GM23248 (cell line): ENCODE measurements at places on chromosomes 3 and 15. TPM values are rescaled to one million over a fixed set of nuclear protein-coding genes. Genes with fewer than 3 reads are reported as not detected.

DNA sequence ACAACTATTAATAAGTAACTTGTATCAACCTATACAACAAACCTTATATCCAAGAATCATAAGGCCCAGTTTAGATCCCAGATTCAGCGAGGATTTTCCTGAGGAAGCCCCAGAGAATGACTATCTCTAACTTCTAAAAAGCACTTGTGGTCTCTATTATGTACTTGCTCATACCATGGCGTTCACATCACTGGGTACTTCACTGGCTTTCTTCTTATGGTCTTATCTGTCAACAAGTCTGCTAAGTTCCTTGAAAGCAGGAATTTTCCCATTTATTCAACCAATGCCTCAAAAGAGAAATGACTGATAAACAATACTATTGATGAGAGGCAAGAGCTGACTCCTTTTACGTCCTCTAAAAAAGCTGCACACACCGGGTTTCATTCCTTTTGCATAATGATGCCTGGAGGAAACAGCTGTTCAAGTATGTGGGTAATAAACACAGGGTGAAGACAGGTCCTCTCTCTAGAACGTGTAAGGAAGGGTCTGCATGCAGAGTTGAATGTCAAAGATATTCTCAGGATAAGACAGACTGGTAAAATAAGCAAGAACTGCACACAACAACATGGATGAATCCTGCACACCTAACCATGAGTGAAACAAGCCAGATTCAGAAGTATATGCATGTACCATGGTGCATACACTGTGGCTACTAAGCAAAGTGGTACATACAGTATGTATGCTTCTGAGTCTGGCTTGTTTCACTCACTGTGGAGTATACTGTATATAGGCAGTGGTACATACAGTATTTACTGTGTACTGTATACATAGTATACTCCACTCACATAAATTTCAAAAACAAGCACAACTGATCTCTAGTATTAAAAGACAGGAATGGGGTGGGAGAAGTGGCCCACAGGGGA lies 408.7 kb downstream of the SHQ1 start:
- H3K27ac ChIP-seq, result no peak overlapping the region
- no peak for DNase-seq
- H3K4me3 ChIP-seq, result no peak overlapping the region
- H3K4me1 ChIP-seq, result peaks cover 17% of the 10 kb centered on the region

- H3K27me3 ChIP-seq, result peaks cover 50% of the 10 kb centered on the region
- no peak overlapping the region for H3K27ac ChIP-seq
- no peak for DNase-seq
Observed at GRCh38 chr15:91308855-91309254, 208.8 kb downstream of the SV2B start.

DNA sequence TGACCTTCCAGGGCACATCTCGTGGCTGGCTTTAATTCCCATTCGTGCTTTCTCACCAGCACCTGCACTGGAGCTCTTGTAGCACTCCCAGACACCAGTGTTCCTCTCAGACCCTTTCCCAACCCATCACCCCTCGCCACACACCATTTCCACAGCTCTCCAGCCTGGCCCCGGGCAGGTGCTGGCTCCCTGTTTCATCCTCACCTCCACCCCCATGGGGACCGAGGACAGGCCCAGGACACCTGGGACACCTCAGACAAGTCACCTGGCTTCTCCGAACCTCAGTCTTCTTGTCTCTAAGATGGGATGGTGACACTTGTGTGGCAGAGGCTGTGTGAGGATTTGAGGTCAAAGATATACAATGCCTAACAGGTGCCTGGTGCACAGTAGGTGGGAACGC lies 27.4 kb upstream of the GP9 start:
- H3K27me3 ChIP-seq, result peaks cover 9% of the 10 kb centered on the region
- H3K4me3 ChIP-seq, result no peak overlapping the region
- no peaks in the 10 kb centered on the region for H3K4me1 ChIP-seq

GRCh38 chr3:146739203-146739671 lies 134.1 kb upstream of the PLSCR5 start:
- no peak for DNase-seq
- no peak overlapping the region for H3K4me3 ChIP-seq
- H3K27me3 ChIP-seq, result no peaks in the 10 kb centered on the region

- H3K36me3 ChIP-seq, result peaks cover 10% of the 10 kb centered on the region; the same call in 1 of the 2 replicates
- no peaks in the 10 kb centered on the region for H3K4me1 ChIP-seq
- H3K27me3 ChIP-seq, result no peaks in the 10 kb centered on the region
- no peak for DNase-seq
- H3K27ac ChIP-seq, result no peak overlapping the region
- no peak overlapping the region for H3K4me3 ChIP-seq
Observed at GRCh38 chr3:17714473-17714872, 28.0 kb downstream of the TBC1D5 start.

DNA sequence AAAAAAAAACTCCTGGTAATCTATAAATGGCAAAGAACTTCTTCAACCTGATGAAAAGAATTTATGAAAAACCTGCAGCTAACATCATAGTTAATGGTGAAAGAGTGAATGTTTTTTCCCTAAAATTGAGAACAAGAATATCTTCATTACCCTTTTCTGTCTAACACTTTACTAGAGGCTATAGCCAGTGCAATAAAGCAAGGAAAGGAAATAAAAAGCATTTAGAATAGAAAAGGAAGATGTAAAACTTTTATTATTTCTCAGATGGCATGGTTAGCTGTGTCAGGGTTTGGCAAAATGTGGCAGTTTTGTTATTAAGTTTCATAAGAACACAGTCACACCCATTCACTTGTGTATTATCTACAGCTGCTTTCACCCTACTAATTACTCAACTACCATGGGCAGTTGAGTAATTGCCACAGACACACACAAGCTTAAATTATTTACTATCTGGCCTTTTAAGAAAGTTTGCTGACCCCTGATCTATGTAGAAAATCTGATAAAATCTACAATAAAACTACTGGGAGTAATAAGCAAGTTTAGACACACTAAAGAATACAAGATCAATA lies 465.1 kb downstream of the MAGI1 start:
- no peak overlapping the region for H3K27ac ChIP-seq
- H3K4me1 ChIP-seq, result peaks cover 29% of the 10 kb centered on the region
- DNase-seq, result no peak
- no peak overlapping the region for H3K4me3 ChIP-seq
- H3K27me3 ChIP-seq, result no peaks in the 10 kb centered on the region

- no peak overlapping the region for H3K27ac ChIP-seq
- no peak for DNase-seq
- no peaks in the 10 kb centered on the region for H3K27me3 ChIP-seq
Observed at GRCh38 chr15:85762039-85762755, 32.5 kb downstream of the KLHL25 start.

DNA sequence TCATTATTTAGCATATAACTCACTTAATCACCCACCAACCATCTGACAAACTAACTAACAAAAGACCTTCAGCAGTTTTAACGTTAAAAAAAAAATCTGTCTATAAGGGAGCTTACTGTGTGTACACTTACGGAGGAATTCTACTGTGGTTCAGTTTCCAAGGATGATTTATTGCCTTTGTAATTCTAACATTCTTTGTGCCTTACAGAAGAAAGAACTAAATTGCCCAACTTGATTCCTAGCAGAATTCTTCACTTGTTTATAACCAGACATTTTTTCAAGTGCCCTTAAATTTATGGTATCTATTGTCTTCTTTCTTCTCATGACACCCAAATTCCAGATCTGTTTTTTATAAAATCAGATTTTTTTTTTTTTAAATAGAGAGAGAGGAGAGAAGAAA lies 119.7 kb upstream of the IGSF10 start:
- no peaks in the 10 kb centered on the region for H3K27me3 ChIP-seq
- peak overlapping the region; percentile 63 for H3K27ac ChIP-seq
- peak overlapping the region; percentile 35 for H3K4me3 ChIP-seq

- peaks cover 17% of the 10 kb centered on the region for H3K4me1 ChIP-seq
- no peak overlapping the region for H3K4me3 ChIP-seq
- no peaks in the 10 kb centered on the region for H3K36me3 ChIP-seq
- DNase-seq, result no peak
- H3K27ac ChIP-seq, result no peak overlapping the region
Observed at GRCh38 chr3:151949706-151950105, 76.3 kb downstream of the SUCNR1 start.

- no peaks in the 10 kb centered on the region for H3K27me3 ChIP-seq
- H3K36me3 ChIP-seq, result no peaks in the 10 kb centered on the region
- peak; percentile 45 for DNase-seq
- peaks cover 10% of the 10 kb centered on the region for H3K4me1 ChIP-seq
Observed at GRCh38 chr3:174218016-174218415, 641.1 kb upstream of the NAALADL2 start.

Gene TM2D3
- 49.0 and 68.7 TPM in 2 replicates for total RNA-seq

Gene XPC
- 62.1 and 76.4 TPM in 2 replicates for total RNA-seq

Gene ATP10A
- 64.1 and 73.1 TPM in 2 replicates for total RNA-seq
